ENCODE measurements at places on chromosomes 11 and 22. TPM values are rescaled to one million over a fixed set of nuclear protein-coding genes. Genes with fewer than 3 reads are reported as not detected.

DNA sequence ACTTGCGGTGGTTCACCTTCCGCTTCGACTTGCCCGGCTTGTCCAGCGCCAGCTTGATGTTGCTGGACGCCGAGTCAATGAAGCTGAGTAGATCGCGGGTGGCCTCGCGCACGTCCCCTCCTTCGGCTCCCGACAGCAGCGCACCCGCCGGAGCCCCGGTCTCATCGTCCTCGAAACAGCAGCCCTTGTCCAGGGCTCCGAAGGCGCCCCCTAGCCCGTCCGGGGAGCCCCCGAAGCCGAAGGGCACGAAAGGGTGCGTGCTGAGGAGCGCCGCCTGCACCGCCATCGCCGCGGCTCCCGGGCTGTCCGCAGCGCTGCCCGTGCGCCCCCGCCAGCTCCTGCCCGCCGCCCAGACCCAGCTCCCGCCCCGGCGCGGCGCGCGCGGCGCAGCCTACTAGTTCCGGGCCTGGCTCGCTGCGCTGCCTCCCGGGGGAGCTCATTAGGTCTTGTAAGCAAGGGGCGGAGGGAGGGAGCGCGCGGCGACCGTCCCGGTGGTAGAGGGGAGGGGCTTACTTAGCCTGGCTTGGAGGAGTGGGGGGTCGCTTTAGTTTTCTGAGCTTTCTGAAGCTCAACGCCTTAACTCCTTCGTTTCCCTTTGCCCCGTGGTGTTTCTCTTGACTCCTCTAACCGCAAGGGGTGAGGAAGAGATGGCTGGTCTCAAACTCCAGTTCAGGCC, at the start of gene FAM181B:
FAM181B (minus strand) TSS at position 421 of the 676 bp plus-strand sequence; CDS start at position 286, 135 bp downstream.
- DNase-seq: peak; percentile 47

- no peak for DNase-seq
Measured at GRCh38 chr11:8928981-8929615, 3.6 kb downstream of the C11orf16 start.

DNA sequence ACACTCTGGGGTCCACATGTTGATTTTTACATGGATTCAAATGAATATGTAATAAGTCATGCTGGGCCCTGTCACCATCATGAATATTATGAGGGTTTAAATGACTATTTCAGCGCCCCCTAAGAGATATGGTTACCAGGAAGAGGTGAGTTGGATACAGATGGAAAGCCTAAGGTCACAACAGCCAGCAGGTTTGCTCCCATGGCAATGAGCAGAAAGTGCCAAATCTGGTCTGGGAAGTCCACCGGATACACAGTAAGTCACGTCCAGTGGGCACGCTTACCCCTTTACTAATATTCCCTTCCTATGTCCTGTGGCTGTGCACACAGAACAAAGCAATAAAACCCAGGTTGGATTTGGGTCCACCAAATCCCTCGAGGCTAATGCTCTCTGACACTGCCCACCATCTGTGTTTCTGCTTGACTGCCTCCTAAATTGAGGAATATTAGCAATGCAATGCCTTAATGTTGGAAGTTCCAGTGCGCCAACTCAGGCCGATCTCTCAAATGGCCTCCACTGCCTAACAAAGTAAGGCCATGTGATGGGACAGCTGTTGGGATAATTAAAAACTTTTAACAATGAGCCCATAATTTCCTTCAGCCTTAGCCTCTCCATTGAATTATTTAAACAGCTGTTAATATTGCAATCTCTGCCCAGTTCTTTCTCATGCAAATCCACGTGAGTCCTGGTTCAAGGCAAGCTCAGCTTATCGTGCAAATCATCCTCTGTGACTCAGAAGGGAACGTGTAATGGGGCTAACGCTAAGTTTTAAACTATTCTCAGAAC, 97.6 kb downstream of the SLC1A2 start:
- no peak for DNase-seq

GRCh38 chr11:83528877-83529276, 242.7 kb upstream of the CCDC90B start:
- no peak for DNase-seq

DNA sequence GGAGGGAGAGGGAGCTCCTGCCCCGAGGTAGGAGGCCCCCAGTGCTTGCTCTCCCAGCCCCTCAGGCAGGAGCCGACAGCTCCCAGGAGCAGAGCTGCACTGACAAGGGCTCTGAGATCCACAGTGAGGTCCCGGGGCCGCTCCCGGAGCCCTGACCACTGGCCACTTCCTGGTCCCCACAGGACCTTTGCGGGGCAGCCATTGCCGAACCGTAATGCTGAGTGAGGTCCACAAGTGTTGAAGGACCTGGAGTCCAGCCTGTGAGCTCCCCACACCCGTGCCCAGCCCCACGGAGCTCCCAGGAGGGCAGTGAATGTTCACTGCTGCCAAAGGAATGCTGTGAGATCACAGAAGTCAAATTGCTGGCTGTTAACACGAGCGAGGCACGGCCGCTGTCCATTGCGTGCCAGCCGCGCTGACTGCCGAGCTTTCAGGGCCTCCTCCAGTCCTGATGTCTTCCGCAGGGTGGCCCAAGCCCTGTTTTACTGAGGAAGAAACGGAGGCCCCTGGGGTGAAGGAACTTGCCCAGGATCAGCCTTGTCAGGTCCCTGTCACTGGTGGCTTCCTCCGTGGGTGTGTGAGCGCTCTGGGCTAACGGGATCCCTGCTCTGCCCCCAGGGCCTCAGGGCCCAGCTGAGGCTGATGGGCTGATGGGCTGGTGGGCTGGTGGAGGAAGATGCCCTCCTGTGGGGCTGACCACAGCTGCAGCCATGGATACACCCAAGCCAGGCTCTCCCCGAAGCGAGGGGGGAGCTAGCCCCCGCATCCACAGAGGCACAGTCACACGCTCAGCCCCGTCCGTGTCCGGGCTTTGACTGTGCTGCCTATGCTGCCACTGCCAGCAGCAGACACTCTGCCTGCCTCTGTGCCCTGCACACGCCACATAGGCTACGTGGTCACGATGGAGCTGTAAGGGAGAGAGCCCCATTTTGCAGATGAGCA, 70.8 kb downstream of the WNT7B start:
- no peak for DNase-seq

DNA sequence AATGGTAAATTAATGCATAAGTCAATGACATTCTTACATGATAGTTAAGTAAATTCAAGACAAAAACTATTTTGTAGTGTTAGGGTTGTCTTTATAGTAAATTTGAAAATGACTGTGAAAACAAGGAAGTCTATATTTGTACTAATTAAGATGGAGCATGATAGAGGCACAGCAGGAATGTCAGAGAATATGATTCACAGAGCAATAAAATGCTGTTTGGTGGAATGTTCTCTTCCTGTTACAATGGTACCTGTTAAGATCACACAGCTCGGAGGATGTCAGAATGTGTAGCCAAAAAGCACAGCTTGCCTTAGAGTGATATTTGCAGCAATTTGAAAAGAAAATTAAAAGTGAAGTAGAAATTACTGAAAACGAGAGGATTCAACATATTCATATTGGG, 2339.7 kb upstream of the RAG2 start:
- no peak for DNase-seq

DNA sequence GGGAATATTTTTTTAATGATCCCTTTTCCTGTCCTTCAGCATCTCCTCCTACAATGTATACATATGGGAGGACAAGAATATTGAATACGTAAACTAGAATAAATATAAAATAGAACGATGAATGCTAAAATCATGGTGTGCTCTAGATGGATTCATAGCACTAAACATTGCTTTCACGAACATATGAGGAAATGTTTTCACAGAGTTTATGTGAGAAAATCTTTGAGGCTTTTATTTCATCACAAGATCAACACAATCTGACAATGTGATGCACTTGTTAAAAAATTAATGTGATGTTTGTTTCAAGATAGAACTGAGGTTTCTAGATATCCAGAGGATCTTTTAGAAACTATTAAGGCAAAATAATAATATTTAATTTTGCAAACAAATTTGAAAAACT, 3.0 kb downstream of the CARD16 start:
- no peak for DNase-seq

DNA sequence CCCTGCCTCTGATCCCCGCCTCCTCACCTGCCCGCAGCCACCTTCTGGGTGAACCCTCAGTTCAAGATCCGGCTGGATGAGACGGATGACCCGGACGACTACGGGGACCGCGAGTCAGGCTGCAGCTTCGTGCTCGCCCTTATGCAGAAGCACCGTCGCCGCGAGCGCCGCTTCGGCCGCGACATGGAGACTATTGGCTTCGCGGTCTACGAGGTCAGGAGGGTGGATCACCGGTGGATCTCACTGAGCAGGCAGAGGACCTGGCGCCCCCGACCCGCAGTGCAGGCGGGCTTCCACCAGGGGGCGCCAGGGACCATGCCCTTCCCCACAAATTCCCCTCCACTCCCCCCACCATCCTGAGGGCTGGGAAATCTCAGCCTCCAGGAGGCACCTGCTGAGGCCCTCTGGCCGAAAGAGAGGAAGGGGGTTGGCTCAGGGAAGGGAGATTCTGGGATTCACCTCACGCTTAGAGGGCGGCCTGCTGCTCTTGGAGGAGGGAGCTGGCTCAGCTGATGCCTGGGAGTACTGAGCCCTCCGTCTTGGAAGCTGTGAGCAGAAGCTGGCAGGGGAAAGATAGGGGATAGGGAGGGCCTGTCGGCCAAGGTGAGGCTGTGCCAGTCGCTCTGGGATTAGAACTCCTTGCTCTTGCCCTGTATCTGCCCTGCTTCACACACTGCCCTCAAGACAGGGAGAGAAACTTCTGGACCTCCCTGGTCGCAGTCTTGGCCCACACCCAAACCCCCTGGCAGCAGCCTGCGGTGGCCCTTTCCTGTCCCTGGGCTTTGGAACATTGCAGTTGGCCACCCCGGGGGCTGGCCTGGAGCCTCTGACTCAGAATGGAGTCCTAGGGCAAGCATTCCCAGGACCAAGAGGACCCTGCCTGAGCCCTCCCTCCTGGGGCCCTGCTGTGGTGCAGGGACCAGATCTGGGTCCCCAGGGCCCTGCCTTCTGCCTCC, 23.2 kb downstream of the CAPN1 start:
- peak; percentile 54 for DNase-seq

- no peak for DNase-seq
Measured at GRCh38 chr22:47082505-47082904, 320.1 kb downstream of the TBC1D22A start.

The DCHS1 gene
- total RNA-seq: 1.3 TPM

The TSGA10IP gene
- not detected for total RNA-seq

The KREMEN1 gene
- 0.29 TPM for total RNA-seq

The ZNF214 gene
- not detected for total RNA-seq

The RBMXL2 gene
- total RNA-seq: not detected

All from activated naive CD8-positive, alpha-beta T cell treated with anti-CD3 and anti-CD28 coated beads for 36 hours (primary cell).